ENCODE measurements at places on chromosomes 4 and X.

- DNase-seq: no peak
Measured at GRCh38 chr4:74038086-74038424, 434 bp downstream of the CXCL3 start.

- no peak for DNase-seq
Measured at GRCh38 chrX:112877771-112878173, 37.1 kb upstream of the AMOT start.

DNA sequence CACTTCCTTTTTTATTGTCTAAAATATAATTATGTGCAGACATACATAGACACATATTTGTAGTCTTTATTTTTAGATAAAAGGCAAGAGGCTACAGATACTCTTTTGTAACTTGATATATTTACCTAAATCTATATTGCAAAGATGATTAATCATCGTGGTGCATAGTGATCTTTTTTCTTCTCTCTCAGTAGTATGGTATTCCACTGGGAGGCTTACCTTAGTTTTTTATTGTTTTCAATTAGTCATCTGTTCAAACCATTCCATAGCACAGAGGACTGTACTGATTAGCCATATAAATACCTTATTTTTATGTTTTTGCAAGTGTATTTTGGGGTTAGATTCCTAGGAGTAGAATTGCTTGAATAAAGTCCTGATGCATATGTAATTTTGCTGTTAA, 619.7 kb downstream of the GRXCR1 start:
- no peak for DNase-seq

- no peak for DNase-seq
Measured at GRCh38 chr4:23038626-23039491, 346.1 kb downstream of the GBA3 start.

DNA sequence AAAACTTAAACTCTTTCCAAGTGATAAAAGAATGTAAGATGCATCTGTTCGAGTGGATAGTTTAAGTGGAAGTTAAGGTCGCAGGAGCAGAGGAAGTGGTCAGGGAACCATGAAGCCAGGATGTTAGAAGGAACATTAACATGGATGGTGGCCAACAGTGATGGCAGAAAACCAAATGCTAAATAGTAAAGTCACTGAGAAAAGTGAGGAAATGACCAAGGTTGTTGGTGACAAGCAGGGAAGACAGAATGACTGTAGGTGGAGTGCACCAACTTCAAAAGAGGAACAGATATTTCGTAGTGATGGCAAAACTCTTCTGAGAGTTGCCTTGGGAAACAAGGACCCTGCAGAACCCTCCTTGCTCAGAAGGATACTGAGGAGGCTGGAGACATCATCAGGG, 226.2 kb downstream of the PALLD start:
- DNase-seq: no peak

Measured in NCI-H510A (cell line).